Hair follicular keratinocyte (primary cell): ENCODE measurements at places on chromosomes 2 and 18. TPM values are rescaled to one million over a fixed set of nuclear protein-coding genes. Genes with fewer than 3 reads are reported as not detected.

MDH1B gene
- 0.16 TPM in 1 of 2 replicates, not detected in the other for total RNA-seq

CIB4 gene
- not detected in 2 replicates for total RNA-seq

MITD1 gene
- total RNA-seq = 31.3 and 42.6 TPM in 2 replicates

EVX2 gene
- total RNA-seq = not detected in 2 replicates

SNED1 gene
- total RNA-seq = 0.08 and 1.2 TPM in 2 replicates

G6PC2 gene
- not detected in 2 replicates for total RNA-seq

ADCYAP1 gene
- total RNA-seq = not detected in 2 replicates

COPS8 gene
- 153 and 169 TPM in 2 replicates for total RNA-seq
